ENCODE measurements at places on chromosomes 2 and 18.

DNA sequence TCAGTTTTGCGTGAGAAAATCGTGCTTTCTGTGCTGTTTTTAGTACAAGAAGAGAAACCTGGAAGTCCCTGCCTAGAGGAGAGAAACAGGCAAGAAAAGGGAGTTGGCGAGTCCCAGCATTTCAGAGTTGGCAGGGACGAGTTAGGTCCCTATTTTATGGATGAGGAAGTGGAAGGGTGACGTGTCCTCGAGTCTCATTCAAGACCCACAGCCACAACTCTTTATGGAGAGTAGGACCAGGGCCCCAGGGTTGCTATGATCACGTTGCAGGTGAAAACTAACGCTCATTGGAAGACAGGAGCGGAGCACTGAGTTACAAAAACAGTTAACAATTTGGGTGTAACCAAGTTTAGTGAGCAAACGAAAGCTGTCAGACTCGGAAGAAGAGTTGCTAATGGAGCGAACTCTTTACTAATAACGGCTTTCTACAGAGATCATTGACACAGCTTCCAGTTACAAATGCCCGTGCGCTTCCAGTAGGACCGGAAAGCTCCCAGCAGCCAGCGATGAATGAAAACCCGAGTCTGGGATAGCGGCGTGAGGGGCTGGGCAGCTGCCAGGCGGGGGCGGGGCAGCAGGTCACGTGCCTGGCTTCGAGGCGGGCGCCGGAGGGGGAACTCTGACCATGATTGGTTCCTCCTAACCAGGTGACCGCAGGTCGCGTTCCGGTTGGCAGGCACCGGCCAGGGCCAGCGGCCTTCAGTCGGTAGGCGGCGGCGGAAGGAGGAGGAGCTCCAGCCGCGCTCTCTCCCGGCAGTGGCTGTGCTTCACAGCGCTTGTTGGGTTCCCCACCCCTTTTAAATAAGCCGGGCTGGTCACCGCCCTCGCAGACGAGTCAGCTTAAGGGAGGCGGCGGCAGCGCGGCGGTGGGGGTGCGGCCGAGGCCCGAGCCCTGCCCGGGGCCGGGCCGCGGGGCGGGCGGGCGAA lies at the start of gene CCNYL1:
CCNYL1 (plus strand) TSS at position 827 of the 927 bp plus-strand sequence. CDS start 257 bp downstream, outside the sequence.
- peak; percentile 98 for DNase-seq

- DNase-seq = no peak
Measured at GRCh38 chr2:3633089-3633981, 24.7 kb upstream of the ALLC start.

- peak; percentile 92 for DNase-seq
Measured at GRCh38 chr2:69911985-69912563, 2.8 kb upstream of the MXD1 start.

DNA sequence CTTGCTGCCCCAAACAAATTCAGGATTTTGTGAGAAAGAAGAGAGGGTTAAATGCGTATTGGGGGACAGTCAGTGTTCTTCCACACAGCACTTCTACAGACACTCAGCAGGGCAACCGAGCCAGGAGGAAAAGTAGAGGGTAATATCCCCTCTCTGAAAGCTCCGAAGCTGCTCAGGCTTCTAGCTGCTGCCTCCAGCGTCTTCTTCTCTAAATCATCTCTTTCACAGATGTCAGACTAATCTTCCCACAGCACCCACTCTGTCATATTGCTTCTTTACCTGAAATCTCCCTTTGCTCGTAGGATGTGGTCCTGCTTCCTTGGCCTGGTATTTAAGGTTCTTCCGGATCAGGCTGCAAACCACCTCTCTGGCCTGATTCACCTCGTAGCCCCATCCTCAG lies 117.6 kb upstream of the HAAO start:
- DNase-seq = no peak

DNA sequence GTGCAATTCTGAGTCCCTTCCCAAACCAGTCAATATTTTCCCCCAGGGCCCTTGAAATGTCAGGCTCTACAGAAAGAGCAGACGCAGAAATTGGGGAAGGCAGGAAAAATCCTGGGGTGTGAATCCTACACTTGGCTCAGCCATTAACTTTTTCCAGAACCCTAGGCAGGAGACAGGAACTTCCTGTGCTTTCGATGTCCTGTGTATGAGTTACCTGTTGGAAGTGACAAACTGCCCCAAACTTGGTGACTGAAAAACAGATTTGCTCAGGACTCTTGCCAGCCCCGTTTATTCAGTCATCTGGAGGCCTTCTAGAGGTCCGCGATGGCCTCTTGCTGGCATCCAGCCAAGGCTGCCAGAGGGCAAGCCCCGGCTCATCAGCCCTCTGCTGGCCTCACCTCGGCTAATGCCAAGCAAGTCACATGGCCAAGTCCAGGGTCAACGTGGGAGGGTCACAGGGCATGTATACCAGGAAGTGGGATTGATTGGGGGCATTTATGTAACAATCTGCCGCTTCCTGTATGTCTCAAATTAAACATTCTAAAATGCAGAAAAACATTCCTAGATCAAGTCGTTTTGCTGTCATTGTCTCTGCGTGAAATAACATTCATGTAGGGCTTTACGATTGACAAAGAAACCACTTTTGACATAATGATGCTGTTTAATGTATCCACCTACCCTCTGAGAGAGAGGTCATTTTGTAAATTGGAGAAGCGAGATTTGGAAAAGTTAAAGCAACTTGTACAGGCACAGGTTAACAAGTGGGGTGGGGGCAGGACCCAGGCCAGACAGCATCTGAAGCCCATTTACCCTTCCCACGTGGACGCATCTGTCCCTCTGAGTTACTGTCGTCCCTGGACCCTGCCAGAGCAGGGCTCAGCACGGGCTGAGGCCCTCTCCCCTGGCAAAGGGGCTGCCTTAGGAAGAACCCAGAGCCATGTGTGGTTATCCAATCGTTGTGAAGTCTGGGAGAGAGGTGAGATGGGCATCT lies 179.4 kb downstream of the INHBB start:
- no peak for DNase-seq

GRCh38 chr2:62524293-62524941 lies 18.4 kb upstream of the TMEM17 start:
- no peak for DNase-seq

- no peak for DNase-seq
Measured at GRCh38 chr18:58580078-58580477, 48.8 kb downstream of the ALPK2 start.

GRCh38 chr18:73670039-73670438 lies 477.6 kb downstream of the FBXO15 start:
- no peak for DNase-seq

GRCh38 chr2:64625299-64626145 lies 28.2 kb downstream of the SERTAD2 start:
- no peak for DNase-seq

Measured in pons (tissue), 1 donor.